ENCODE measurements at places on chromosomes 1 and 21.

DNA sequence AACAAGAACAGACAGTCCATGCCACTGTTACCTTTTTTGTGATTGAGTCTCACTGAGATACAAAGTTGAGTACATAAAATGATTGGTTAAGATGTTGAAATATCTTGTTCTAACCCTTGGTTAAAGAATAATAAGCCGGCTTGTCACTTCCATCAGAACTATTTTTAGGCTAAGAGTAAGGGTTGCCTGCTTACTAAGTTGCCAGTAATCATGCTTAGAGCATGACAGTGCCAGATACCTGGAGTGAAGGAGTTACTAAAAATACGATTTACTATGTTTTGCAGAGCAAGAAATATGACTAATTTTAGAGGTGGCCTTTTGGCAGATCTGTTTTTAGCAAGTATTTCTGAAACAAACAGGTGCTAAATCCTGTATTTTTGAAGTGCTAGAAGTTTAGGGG is 6.0 kb downstream of the HUNK start:
- DNase-seq = no peak

DNA sequence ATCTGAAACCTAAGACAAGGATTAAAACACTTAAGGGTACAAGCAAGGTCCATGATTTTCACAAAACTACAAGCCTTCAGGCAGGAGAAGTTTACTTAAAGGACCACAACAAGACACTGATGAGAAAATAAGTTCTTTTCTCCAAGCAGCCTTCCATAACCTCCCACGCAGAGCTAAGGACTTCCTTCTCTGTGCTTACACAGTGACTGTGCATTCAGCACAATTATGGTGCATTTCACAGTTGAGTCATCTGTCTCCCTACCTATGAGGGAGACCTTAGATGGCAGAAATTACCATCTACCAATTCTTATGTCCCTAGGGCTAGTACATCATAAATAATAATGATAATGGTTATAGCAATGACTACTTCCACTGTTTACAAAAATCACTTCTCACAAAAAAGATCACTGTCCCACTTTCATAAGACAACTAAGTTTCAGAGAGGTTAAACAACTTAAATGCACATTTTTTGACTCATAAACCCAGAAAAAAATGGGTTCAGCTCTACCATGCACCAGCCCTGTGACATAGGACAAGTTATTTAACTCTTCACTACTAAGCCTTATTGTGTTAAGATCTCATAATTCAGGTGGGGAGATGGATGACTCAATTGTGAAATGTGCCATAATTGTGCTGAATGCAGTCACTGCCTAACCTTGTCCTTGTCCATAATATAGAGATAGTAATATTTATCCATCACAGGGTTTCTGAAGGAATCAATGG is 45.3 kb downstream of the TARBP1 start:
- peak; percentile 46 for DNase-seq

GRCh38 chr1:27361044-27361402 is 5.7 kb downstream of the MAP3K6 start:
- no peak for DNase-seq

- DNase-seq = no peak
Measured at GRCh38 chr1:51442198-51442597, 76.9 kb downstream of the EPS15 start.

DNA sequence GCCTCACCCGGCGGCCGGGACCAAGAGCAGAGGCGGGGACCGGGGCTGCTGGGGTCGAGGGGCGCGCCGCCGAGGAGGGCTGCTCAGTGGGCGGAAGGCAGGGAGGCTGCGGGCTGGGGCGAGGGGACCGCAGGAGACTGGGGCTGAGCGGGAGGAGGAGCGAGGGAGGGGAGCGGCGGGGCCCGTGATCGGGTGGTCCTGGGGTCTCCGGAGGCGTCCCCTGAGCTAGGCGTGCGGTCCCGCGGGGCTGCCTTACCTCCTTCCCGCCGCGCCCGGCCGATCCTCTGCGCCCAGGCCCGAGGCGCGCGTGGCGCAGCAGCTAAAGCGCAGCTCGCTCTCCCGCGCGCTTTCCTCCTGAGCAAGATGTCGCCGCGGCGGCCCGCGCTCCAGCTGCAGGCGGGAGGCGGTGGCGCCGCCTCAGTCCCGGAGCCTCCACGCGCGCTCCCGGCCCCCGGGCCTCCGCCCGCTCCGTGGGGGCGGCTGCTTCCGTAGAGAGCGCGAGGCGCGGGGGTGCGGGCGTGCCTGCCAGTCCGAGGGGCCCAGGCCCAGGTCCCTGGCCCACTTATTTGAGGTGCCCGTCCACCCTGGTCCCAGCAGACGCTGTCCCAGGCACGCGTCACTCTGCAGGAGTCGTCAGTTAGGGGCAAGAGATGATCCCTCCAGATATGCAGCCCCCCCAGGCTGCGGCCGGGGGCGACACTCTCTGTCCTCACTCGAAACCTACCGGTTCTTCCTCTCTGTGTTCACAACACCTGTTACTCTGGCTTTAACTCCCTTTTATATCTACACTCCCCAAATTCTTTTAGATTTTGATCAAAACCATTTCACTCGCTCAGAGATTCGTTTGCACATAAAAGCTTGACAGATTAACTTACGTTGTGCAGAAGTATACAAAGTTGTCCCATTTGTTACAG is at the start of gene CCSAP:
Gene CCSAP (minus strand): TSS at position 392 of the 914 bp plus-strand sequence. CDS start 582 bp downstream, outside the sequence.
- no peak for DNase-seq

GRCh38 chr1:232333419-232333767 is 296.5 kb downstream of the SIPA1L2 start:
- no peak for DNase-seq

DNA sequence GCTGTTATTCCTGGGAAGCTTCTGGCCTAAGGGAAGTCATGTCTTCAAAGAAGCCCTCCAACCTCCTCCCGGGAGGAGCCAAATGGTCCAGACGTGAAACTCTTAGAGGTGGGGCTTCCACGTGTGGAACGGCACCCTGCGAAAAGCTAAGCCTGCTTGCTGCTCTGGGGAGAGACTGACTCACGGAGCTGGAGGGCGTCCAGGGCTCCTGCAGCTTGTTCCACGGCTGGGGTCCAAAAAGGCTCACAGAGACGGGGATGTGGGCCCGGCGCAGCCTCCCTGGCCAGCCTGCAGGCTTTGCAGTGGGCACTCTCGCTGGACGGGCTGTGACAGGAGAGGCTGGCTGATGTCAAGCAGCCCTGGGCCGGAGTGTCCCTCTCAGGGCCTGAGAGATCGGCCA is 105.1 kb downstream of the COLGALT2 start:
- peak; percentile 64 for DNase-seq

DNA sequence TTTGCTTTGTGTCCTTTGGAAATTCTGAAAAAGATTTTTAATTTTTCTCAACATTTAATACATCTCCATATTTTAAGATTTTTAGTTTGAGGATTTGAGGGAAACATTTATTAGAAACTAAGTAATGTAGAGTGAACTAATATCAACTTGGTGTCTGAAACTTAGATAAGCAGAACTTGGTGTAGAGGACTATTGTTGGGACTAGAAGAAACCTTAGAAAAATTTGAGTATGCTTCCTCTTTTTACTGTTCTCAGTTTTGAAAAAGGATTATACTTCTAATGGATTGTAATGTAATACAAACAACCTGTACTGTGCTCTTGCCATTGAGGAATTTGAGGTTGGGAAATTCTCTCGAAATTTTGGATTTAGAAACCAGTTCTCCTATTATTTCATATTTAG is 2.4 kb downstream of the FNBP1L start:
- DNase-seq = no peak

- DNase-seq = no peak
Measured at GRCh38 chr1:188350104-188350503, 1521.4 kb downstream of the PLA2G4A start.

- no peak for DNase-seq
Measured at GRCh38 chr1:63362073-63362472, 5.4 kb upstream of the ALG6 start.

- no peak for DNase-seq
Measured at GRCh38 chr1:15628003-15628402, 10.7 kb downstream of the DDI2 start.

DNA sequence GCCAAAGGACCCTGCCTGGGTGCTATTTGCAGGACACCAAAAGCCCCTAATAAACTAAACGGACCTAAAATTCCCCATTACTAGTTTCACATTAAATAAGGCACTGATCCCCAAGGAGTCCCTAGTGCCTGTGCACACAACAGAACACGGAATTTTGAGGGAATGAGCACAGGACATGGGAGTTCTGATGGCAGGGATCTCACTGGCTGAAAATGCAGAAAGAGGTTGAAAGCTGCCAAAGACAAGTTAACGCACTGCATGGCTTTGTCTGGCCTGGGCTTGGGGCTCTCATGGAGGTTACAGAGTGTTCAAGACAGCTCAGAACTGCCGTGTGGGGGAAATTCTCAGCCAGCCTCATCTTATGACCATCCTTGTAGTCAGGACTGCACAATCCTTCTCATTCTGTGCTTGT is 15.6 kb upstream of the ATP1B1 start:
- DNase-seq = no peak

DNA sequence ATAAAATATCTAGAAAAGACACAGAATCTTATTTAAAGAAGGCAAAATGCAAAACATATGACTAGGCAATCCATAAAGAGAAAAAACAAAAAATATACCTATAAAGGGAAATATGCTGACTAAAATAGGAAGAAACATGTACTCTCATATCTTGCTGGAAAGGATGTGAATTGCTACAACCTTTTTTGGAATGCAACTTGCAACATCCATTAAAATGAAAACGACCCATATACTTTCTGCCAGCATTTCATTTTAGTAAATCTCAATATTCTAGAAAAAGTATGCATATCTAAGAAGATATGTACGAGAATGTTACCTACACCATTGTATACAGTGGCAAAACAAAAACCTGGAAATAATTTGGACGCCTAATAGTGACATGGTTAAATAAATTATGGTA is 56.6 kb downstream of the EDEM3 start:
- no peak for DNase-seq

DNA sequence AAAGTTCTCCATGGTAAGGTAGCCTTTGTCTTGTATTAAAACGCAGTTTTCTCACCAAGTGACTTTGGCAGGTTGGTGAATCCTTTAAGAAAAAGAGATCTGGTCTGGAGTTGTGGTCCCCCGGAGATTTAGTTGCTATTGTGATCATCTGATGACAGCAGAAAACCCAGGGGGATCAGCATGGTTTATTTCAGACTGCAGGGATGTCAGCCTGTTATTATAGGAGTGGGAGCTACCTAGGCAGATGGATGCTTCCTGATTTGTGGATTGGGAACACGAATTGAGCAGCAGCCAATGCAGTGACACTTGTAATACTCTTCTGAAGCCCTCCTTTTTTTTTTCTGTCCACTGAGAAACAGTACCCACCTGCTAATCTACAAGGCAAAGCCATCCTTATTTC is 150.2 kb downstream of the ST6GALNAC3 start:
- DNase-seq = no peak

DNA sequence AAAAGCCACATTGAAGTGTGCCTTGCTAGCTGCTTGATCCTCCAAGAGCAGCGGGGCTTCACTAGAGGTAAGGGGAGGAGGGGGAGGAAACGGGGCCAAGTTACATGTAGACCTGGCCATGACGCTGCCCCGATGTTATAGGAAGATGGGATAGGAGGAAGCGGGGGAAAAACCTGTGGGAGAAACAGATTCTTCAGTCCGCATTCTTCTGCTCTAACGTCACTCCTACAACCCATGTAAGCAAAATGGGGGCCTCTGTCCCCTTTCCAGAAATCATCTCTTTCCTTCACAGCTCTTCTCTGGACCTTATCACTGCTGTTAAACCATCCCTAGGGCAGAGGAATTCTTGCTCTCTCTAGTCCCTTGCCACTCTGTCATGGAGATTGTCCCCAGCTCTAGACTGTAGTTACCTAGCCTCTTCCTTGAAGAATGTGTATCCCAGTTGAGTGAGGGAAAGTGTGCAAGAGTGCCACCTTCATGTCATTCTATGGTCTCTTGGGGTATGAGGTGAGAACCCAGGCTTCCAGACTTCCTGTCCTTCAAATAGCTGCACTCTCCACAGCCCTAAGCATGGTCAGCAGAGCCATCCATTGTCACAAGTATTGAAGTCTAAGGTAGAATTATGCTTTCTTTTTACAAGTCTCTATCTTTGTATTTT is 11.4 kb downstream of the PLEKHO1 start:
- DNase-seq = no peak

DNA sequence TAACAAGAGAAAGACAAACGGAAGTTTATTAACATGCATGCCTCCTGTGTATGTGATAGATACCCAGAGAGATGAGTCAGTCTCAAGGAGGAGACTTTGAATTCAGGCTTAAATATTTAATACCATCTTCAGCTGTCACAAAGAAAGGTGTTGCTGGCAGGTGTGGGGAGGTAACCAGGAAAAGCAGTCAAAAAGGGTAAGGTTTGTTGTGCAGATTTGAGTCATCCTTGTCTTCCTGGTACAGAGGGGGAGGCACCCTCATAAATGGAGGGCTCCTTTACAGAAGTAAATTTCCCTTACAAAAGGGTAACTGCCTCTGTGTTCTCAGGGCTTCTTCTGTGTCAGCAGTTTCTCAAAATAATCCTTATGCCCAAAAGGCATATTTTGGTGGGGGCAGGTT is 75.2 kb upstream of the B3GALT5 start:
- no peak for DNase-seq

DNA sequence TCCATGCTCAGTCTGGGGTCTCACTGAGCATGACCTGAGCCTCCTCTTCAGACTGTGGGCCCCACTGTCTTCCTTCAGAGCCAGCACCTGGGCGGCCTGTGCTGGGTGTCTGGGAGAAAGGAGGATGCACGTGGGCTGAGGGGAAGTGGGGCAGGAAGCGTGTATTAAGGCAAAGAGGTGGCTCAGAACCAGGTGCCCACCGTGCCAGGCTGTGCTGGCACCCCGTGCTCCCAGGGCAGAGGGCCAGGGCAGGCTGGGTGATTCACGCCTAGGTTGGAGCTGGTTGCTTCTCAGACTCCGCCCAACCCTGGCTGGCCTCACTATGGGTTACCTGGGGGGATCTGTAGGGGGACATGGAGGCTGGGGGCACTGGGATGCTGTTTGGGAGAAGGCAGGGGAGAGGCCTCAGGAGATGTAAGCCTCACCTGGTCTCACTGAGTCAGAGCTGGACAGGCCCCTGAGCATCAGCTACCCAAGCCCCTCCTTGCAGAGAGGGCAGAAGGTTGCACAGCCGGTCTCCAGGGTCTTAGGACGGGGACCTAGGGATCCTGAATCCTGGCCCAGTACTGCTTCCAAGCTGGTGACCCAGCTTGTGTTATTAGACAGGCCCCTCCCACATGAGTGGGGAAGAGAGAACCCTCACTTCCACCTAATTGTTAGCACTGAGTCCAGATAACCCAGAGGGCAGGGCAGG is 18.6 kb upstream of the PADI1 start:
- no peak for DNase-seq

GRCh38 chr1:157566484-157567300 is 14.4 kb upstream of the FCRL5 start:
- no peak for DNase-seq

DNA sequence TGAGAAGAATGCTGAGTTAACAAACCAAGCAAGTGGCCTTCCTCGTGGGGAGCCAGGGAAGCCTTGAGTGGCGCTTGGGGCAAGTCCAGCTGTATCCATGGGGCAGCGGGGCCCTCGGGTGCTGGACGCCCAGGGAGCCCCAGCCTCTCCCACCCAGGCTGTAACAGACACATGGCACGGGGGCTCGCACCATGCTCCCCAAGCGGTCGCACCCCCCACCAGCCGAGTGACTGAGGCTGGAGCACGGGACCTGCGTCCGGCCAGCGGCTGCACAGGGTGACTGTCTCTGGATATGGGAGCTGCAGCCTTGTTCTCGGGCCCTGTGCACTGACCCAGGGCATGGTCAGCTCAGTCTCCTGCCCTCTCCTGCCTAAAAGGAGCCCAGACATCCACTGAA is 53.9 kb upstream of the ACTRT2 start:
- no peak for DNase-seq
